Myometrial cell (primary cell): ENCODE measurements at places on chromosomes 2 and 18. TPM values are rescaled to one million over a fixed set of nuclear protein-coding genes. Genes with fewer than 3 reads are reported as not detected.

The KCMF1 gene
- 56.7 and 75.8 TPM in 2 replicates for total RNA-seq

The RGPD3 gene
- total RNA-seq: 0.18 TPM in 1 of 2 replicates, not detected in the other

The PMAIP1 gene
- 30.0 and 33.5 TPM in 2 replicates for total RNA-seq

The C2orf69 gene
- total RNA-seq: 11.2 and 12.7 TPM in 2 replicates

The CRYGD gene
- not detected in 2 replicates for total RNA-seq

The NOL4 gene
- total RNA-seq: not detected in 2 replicates
